HuH-7.5 (cell line): ENCODE measurements at places on chromosomes 7 and 10.
A peak's percentile ranks its signal among the peaks of the same experiment; 100 is the strongest.

GRCh38 chr10:29306688-29307087 is 17.8 kb downstream of the LYZL1 start:
- DNase-seq: no peak

- no peak for DNase-seq
Measured at GRCh38 chr7:149884541-149884940, 10.8 kb downstream of the ATP6V0E2 start.

- no peak for DNase-seq
Measured at GRCh38 chr7:72435925-72436480, 23.9 kb upstream of the CALN1 start.

- DNase-seq: no peak
Measured at GRCh38 chr10:126917975-126918908, 13.0 kb downstream of the DOCK1 start.

- DNase-seq: no peak
Measured at GRCh38 chr7:157613575-157614322, 276.9 kb downstream of the DNAJB6 start.

DNA sequence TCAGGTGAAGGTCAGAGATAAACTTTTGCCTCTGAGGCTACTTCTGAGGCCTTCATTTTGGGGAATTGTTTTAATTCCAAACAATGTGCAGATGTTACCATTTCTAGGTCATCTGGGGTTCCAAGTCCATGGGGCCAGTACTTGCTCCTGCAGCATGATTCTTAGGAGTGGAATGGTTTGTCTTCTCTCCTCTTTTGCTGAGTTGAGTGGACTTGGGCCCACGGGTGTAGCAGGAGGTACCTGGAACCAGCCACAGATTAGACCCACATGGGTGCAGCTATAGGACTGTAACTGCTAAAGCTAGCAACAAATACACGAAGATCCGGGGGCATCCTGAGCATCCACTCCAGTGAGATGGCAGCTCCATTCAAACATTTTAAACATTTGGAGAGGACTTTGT is 41.6 kb downstream of the WIPF3 start:
- no peak for DNase-seq

DNA sequence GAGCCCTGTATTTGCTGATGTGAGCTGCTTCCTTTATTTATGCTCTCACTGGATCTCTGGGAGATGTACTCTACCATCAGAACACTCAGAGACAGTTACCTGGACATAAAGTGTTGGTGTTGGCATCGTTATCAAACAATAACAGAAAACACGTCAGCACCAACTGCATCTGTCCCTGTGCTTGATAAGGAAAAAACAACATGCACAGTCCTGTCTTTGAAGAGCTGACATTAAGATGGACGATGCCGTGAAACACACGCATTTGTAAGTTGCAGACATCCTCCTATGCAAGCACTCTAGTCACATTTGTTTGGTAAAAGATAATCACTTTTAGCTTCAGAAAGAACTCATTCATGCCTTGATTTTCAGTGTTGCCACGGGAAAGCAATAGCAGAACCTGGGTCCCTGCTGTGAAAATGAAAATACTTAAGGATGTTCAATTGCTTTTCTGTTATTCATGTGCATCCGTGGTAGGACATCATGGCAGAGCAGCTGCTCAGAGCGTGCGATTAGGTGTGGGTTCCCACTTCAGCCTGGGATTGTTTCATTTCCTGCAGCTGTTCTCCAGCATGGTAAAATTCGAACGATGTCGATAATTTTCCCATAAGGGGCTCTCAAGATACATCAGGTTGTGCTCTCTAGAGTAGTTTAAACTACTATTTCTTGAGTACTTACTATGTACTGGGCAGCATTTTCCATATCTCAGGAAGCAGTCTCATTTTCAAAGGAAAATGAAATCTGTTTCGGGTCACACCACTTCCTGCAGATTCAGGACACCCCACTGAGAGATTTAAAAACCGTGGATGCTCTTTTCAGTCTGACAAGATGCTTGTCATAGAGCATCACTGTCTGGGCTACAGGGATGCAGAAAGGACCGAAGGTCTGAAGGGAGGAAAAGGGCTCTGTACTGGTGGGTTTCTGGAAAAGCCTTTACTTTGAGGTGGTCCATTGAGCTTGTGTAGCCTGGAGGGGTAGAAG is 248.7 kb downstream of the CAMK1D start:
- no peak for DNase-seq

GRCh38 chr7:84328571-84328970 is 134.0 kb upstream of the SEMA3A start:
- no peak for DNase-seq

- no peak for DNase-seq
Measured at GRCh38 chr7:16985621-16986020, 103.8 kb upstream of the AGR3 start.

GRCh38 chr7:29335188-29336083 is 140.9 kb downstream of the CHN2 start:
- DNase-seq: no peak

- no peak for DNase-seq
Measured at GRCh38 chr7:90988516-90988915, 275.7 kb upstream of the FZD1 start.

GRCh38 chr10:76115471-76116155 is 684.2 kb downstream of the LRMDA start:
- DNase-seq: no peak

DNA sequence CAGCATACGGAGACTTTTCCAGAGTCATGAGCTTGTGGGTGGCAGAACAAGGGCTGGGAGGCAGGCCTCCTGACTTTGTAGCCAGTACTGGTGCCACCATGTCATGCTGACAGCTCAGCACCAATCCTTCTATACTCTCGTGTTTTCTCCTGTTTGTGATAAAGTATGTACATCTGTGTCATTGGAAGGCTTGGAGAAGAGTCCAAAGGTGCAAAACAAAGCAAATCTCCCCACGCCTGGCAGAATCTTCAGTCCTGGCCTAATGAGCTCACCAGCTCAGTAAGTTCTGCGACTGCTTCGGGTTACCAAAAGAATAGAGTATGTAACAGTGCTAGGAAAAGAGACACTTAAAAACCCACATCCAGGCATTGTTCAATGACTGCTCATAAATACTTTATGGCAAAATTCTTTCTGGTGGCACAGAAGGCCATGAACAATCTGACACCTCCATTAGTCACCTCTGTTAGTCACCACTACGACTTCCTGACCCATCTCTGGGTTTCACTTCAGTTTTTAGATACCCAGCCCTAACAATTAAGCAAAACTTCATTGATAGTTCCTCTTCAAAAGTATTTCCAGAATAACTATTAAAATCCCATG is 24.5 kb downstream of the STEAP1 start:
- no peak for DNase-seq

DNA sequence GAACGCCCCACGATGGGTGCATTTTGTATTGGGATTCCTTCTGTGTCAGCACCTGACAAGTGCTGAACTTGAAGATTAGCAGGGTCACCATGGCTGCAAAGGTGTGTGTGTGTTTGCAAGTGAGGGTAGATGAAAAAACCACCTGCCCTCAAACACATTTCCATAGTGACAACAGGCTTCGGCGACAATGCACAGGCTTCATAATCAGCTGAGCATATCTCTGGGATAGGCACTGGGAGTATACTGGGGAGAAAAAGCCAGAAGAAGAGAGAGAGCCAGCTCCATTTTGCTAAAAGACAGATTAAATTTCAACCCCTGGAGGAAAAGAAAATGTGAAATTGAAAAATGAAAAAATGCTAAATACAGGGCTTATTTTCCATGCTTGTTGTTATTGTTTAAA is 656.1 kb downstream of the INHBA start:
- DNase-seq: no peak

DNA sequence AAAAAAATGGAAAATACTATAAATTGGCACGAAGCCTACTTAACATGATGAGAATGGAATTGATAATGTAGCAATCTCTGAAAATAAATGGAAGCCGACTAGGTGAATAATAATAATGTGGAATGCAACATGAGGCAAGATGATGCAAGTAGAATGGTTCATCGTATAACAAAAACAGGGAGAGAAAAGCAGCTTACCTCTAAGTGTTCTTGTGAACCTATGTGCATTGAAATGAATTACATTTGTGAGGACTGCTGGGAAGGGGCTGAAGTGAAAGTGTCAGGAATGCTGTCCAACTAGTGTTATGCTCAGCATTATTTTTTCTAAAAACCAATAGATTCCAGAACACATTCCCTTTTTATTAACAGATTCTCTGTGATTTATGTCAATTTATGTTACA is 440.6 kb upstream of the LRRN3 start:
- no peak for DNase-seq

DNA sequence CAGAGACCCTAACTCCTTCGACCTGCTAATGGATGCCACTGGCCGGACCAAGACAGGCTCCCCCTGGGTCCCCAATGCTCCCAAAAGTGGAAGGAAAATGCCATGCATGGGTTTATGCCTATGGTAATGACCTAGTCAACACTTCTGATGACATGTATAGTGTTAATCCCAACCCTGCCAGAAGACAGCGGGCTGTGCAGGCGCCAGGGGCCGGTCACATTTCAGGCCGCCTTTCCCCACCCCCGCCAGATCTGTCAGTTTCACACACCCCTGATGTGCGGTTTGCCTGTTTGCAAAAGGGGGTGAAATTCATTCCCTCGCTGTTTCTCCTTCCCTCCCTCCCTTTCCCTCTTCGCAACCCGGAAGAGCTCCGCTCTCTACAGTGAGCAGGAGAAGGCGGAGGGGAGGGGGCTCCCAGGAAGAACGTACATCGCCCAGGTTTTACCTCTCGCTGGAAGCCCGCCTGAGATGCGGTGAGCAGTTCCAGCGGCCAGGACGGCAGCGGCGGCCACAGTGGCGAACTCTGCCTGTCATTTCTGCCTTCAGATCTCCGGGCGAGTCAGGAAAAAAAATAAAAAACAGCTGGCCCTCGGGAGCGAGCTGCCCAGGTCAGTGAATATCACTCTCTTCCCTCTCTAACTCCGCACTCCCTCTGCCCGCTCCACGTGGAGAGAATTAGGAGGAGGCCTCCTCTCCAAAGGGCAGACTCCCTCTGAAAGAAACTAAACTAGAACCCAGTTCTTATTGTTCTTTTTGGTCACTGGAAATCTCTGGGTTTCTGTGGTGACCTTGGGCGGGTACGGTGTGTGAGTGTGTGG is 9.4 kb upstream of the GATA3 start:
- peak; percentile 78 for DNase-seq

- no peak for DNase-seq
Measured at GRCh38 chr10:88804083-88804812, 1.7 kb downstream of the LIPM start.

DNA sequence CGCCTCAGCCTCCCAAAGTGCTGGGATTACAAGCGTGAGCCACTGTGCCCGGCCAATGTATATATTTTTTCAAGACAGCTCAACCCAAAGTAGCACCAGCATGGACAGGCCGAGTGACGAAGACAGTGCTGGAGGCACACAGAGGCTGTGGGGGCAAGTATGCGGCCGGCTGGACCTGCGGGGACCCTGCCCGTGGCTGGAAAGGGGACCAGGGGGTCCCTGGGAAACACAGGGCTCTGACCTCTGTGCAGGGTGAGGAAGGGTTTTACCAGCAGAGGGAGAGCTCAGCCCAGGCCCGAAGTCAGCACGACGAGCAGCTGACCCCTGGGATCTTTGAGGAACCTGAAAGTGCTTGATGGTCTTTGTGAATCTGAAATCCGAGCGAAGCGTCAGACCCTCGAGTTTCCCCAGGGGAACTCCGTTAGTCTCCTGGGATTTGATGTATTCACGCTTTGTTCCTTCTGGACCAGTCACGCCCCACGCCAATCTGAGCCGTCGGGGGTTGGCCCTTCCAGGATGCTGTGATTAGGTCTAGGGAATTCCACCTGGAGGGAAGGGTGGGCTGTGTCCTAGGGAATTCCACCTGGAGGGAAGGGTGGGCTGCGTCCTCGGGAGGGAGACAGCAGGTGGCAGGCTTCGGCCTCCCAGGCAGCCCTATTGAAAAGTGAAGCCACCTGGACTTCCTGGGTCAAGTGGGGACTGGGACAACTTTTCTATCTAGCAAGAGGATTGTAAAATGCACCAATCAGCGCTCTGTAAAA is 10.9 kb upstream of the ZFAND2A start:
- DNase-seq: no peak

DNA sequence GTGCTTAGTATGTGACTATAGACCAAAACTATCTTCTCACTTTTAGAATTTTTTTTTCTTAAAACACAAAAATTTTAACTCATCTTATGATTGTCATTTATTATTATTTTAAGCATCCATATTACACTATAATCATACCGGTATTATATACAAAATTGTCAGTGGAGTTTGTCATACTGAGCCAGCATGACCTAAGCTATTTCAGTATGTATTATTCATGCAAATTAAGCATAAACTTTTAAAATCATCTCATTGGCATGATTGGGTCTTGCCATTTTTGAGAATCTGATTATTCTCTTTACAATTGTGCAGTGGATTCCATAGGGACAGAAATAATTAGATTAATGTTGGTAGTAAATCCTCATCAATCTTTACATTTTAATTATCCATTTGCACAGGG is 46.2 kb upstream of the STMP1 start:
- DNase-seq: no peak

- DNase-seq: no peak
Measured at GRCh38 chr10:63501954-63502353, 19.2 kb upstream of the REEP3 start.

- DNase-seq: no peak
Measured at GRCh38 chr7:132919771-132920170, 162.1 kb downstream of the CHCHD3 start.

DNA sequence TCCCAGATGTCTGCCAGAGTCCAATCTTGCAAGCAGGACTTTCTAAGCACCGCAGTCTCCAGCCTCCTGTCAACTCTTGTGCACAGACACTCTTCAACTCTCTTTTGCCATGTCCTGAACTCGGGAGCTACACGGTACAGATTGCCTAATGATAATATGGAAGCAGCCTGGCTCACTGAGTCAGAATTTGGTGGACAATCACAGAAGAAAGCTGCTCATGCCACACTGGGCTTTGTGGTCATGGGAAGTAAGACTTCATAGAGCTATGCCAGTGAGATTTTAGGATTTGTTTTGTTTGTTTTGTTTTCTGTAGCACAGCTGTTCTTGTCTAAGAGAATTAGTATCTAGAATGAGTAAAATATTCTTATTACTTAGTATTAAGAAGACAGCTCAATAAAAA is 144.1 kb upstream of the PRSS58 start:
- no peak for DNase-seq

DNA sequence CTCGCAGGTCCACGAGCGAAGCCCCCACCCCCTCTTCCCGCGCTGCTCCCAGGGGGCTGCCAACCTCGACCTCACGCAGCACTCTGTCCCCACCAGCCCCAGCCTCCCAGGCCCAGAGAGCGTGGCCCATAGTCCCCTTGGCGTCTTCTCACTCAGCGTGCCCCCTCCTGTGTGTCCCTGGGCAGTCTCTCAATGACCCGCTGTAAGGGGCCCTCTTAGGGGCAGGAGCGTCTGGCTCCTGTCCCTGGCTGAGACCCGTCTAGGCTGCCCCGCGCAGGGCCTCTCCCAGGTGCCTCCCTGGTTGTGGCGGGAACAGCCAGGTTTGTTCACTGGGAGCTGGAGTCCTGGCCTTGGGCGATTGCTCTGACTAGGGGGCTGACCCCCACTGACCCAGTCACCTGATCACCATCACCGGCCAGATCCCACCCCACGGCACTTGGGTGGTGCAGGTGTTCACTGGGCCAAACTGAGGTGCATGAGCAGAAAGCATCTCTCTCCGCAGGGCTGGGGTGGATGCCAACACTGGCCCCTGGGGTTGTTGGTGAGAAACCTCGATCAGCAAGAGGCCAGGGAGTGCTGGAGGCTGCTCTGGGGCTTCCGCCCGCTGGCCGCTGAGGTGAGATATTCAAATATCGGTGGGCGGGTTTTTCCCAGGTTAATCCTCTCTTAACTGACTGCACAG is 12.6 kb upstream of the WDFY4 start:
- no peak for DNase-seq
